ENCODE measurements at places on chromosomes 3 and 15.

GRCh38 chr3:130299531-130299930, 45.9 kb upstream of the COL6A5 start:
- DNase-seq, result no peak

GRCh38 chr3:63304421-63304820, 26.3 kb downstream of the SYNPR start:
- no peak for DNase-seq

DNA sequence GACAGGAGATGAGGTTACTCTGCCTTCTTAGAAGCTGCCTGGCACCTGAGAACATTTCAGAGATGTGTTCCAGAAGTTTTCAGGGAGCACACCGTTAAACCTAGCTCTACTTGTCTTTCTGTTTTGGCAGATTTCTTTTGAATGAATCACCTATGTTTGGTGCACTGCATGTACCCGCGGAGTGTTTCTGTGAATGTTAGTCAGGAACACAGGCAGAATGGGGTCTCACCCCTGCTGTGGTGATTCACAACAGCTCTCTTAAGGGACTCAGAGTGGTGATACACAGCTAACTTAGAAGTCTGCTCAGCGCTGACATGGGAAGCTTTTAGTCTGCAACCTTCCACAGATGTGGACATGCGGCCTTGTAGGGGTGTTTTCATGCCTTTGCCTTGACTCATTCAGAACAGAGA, 24.0 kb downstream of the TSEN2 start:
- DNase-seq, result no peak

- no peak for DNase-seq
These were observed 12.3 kb upstream of the CRBN start for GRCh38 chr3:3191675-3192285.

- DNase-seq, result peak; percentile 39
These were observed 16.1 kb downstream of the POU1F1 start for GRCh38 chr3:87260270-87260669.

GRCh38 chr3:169298247-169298992, 365.1 kb downstream of the MECOM start:
- DNase-seq, result no peak

DNA sequence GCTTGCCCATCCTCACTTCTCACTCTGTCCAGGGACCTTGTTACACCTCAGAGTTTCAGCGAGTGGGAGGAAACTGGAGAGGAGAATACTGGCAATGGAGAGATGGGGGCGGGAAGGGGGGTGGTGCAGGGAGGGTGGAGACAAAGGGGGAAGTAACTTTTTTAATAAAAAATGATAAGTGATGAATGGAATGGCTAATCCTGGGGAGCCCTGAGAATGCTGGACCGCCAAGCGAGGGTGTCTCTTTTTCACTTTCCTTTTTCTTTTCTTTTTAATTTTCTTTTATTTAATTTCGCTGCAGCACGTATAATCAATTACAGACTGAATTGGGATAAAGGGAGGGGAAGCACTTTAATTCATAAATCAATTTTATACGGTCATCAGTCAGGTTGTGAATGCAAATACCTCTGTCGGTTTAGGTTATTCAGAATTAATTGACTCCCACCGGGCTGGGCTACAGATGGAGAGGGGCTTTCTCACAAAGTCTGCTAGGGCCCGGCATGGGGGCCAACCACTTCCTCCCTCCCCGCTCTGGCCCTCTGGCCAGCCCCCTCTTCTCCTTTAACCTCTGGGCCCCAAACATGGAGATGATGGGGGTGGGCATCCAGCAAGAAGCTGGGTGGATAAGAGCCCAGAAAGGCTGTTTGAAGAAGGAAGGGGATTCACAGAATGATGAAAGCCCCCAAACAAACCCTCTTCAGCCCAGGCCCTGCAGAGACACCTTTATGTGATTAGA, 106.8 kb upstream of the BOC start:
- DNase-seq, result no peak

- no peak for DNase-seq
These were observed 77.4 kb downstream of the LRRFIP2 start for GRCh38 chr3:37096975-37097374.

- DNase-seq, result no peak
These were observed 145.3 kb upstream of the MBNL1 start for GRCh38 chr3:152123457-152123856.

DNA sequence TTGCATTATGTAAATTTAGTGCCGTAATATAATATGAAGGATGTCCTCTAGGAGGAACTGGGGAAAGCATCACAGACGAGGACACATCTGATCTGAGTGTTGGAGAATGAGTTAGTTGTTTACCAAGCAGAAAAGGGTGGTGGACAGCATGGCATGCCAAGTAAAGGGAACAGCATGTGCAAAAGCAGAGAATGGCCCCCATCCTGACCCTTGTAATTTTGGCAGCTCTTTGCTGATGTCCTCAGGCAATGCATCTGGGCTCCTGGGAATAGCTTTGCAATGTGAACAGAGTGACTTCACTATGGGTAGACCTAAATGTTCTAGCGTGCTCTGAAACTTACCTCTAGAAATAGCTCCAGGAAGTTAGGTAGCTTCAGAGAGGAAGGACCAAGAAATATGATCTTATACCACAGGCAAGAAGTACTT, 263.3 kb downstream of the LPP start:
- DNase-seq, result no peak

- no peak for DNase-seq
These were observed 5.5 kb downstream of the MYL3 start for GRCh38 chr3:46857485-46858341.

- no peak for DNase-seq
These were observed 112.2 kb upstream of the SLC4A7 start for GRCh38 chr3:27596334-27596841.

- no peak for DNase-seq
These were observed 39.6 kb downstream of the FLNB start for GRCh38 chr3:58047826-58048225.

DNA sequence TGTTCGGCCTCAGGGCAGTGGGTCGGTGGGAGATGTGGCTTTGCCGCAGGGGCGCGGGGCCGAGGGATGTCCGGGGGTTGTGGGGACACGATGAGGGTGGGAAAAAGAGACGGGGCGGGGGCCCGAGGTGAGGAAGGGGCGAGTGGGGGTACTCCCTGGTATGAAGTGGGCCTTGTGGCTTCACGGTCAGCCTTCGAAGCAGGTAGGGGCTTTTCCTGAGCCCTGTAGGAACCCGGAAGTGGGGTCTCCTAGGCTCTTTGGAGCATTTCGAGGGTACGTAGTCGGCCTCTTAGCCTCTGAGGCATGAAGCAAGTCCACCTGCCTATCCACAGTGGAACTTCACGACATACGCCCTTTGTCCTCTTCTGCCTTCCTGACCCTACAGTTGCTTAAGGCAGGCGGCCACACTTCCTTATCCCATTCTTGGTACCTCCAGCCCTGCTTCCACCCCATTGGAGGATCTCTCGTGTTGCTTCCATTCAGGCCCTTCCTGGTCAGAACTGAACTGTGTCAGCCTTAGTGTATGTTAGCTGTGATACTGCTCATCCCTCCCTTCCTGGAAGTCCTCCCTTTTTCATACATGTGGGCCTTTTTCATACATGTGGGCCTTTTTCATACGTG, 389 bp downstream of the ARPC4 start:
- peak; percentile 28 for DNase-seq

DNA sequence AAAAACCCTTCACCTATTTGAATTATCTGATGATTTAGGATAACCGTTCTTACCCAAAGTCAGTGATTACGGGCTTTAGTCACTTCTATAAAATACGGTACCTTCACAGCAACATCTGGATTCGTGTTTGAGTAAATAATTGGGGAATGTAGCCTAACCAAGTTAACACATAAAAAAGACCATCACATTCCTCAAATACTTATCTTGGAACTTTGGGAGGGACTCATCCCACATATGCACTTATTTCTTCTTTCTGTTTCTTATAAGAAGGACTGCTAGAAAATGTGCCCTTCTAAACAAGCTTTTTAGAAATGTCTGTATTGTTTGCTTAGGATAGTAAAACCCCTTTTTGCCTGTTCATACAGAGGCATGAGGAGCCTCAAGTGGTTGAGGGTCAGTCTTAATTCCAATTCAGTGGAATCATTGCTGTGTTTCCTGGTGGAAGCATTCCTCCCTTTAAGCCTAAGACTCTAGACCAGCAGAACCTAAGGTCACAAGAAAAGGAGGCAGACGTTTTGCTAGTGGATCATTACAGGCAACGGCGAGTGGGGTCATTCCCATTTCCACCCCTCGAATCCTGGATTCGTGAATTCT, 67.5 kb downstream of the TMEM44 start:
- DNase-seq, result no peak

GRCh38 chr3:129429080-129429451, 630 bp upstream of the EFCAB12 start:
- DNase-seq, result no peak

- no peak for DNase-seq
These were observed 8.4 kb upstream of the RTP3 start for GRCh38 chr3:46489381-46489780.

- DNase-seq, result no peak
These were observed 487.7 kb upstream of the RASGRP1 start for GRCh38 chr15:39052323-39052705.

DNA sequence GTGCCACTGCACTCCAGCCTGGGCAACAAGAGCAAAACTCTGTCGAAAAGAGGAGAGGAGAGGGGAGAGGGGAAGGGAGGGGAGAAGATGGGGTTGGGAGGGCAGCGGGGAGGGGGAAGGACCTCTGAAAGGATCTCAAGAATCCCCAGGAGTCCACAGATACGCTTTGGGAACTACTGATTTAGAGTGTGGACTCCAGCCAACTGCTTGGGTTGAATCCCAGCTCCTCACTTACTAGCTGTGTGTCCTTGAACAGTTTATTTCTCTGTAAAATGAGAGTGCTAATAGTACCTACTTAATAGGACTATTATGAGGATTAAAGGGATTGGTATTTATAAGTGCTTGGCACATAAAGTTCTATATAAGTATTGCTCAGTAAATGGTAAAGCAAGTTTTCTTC, 45.0 kb upstream of the FAH start:
- no peak for DNase-seq

GRCh38 chr3:23875113-23875725, 41.6 kb downstream of the NKIRAS1 start:
- DNase-seq, result no peak

DNA sequence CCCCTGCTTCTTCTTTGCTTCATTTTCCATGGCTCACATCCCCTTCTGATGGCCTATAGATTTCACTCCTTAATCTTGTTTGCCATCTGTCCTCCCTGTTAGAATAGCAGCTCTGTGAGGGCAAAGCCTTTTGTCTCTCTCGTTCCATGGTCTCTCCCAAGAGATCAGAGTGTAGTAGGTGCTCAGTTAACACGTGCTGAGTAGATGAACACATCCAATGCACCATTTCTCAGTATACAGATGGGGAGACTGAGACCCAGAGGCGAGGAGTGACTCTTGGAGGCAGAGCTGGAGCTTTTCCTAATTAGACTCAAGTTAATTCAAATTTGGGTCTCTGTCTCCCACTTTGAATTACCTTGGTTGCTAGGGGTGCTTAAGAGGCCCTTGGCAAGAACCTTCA, 4.2 kb downstream of the PAQR5 start:
- no peak for DNase-seq

- DNase-seq, result no peak
These were observed 7.3 kb downstream of the NGLY1 start for GRCh38 chr3:25775936-25776335.

DNA sequence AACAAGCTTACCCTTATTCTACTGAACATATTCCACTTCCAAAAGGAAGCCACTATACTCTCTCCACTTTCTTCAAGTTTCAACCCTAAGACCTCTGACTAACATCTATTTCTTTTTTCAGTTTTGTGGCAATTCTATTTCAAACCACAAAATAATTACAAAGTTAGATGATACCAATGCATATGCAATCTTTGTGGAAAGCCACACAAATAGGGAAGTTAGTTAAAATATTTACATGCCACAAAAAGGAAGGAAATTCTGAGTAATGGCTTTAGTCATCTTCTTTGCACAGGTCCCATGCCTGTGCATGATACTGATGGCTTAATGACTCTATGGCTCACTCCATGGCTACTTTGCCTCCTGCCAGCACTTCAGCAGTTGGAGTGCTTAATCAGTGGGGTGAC, 57.0 kb upstream of the MCTP2 start:
- DNase-seq, result no peak

DNA sequence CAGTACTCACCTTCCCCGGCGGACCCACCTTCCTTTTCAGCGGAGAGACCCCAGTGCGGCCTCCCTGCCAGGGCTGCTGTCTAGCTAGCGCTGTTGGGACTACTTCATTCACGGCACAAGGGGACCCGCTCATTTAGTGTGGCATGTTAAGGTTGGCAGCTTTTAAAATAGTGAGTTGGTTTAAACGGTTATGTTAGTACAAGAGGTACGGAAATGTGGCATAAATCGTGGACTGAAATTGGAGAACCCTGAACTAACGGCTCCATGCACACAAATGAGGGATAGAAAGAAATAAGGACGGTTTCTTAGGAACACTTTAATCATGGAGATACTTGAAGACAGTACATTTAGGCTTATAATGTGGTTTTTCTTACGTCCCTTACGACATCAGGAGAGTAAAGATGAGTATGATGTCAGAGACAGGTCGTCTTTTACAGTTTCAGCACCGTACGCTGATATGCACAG, 752 bp downstream of the CEP63 start:
- DNase-seq, result no peak

GRCh38 chr15:25939122-25939521, 76.0 kb upstream of the ATP10A start:
- no peak for DNase-seq

DNA sequence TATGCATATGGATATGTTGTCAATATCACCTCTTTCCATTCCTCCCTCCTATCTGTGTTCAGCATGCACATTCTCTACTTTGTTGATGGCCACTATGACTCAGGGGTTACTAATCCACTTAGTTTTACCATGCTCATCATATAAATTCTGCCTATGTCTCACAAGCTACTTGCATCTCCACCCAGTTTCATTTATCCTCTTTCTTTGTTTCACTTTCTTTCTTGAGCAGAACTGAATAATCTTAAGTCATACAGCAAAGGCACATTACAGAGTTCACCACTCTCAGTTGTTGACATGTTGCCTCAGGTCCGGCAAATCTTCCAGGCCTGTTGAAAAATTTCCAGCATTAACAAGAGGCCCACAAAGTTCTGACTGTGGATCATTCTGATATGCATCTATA, 71.5 kb downstream of the SSR3 start:
- no peak for DNase-seq

All from HepG2 (cell line).